ENCODE measurements at places on chromosomes 7 and 10.
A peak's percentile ranks its signal among the peaks of the same experiment; 100 is the strongest.

DNA sequence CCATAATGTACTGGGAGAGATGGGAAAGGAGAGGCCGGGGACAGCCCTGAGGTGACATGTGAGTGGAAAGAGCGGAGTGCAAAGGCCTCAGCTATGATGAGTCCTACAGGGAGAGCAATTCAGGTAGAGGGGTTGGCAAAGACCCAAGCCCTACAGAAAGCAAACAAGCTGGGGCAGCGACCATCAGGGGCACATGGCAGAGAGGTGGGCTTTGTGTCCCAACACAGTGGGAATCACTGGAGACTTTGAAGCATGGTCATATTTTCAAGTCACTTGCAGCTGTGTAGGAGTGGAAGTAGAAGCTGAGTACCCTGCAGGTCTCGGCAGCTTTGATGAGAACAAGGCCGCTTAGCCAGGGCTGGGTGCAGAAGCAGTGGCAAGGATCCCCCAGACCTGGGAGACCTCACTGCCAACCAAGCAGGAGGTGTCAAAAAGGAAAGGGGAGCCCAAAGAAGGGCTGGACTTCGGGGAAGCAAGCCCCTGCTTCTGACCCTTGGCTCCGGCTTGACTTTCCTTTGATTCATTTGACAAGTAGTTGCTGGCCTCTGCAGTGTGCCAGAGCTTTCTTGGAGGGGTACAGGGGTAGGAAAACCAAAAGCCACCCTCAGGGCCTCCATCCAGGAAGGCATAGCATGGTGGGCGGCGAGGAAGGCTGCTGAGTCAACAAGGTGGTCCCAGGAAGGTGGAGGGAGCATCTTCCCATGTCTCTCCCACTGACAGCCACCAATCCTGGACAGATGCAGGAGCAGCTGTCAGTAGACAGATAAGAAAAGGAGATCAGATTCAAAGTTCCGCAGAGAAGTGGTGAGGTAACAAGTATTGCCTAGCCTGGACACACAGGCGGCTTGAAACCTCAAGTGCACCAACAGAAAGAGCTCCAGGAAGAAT, 1.9 kb upstream of the PGAM2 start:
- peak; percentile 13 for DNase-seq

DNA sequence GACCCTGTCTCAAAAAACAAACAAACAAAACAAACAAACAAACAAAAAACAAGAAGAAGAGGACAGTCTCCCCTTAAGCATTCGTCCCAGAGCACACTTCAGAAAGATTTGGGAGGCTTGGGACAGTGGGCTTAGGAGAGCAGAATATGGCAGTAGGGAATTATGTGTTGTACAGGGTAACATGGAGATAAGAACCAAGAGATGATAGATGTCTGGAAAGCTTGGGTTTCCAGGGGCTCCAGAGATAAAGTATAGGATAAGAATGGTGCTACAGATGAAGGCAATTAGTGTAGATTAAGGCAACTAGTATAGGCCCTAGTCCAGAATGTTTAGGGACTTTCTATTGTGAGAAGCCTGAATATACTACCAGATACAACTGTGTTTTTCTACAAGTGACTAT, 934.9 kb upstream of the AUTS2 start:
- DNase-seq, result no peak

DNA sequence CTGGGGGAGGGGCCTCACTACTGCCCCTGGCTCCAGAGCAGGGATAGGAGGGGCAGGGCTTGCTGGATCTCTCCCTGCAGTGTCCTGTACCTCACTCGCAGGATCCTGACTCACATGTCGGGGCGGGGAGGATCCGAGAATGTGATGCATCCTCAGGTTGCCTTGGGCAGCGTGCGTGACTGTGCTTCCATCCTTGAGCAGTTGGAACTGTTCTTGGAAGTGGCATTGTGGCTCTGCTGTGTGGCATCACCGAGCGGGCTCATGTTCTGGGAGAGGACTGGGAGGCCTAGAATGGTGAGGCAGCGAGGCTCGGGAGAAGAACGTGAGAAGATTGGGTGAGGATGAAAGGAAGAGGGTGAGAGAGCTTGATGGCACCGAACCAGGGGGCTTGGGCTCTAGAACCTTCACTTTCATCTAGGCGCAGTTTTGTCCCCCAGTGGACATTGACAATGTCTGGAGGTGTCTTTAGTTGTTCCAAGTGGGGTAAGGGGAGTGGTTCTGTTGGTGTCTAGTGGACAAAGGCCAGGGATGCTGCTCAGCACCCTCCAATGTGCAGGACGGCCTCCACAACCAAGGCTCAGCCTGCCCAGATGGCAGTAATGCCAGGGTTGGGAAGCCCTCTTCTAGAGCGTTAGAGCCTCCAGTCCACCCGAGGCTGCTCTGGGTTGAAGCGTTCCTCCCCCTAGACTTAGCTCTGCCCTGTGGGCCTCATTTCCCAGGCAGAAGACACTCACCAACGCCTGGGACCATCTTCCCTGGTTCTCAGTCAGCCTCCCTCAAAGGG, 8.4 kb downstream of the RARRES2 start:
- no peak for DNase-seq

DNA sequence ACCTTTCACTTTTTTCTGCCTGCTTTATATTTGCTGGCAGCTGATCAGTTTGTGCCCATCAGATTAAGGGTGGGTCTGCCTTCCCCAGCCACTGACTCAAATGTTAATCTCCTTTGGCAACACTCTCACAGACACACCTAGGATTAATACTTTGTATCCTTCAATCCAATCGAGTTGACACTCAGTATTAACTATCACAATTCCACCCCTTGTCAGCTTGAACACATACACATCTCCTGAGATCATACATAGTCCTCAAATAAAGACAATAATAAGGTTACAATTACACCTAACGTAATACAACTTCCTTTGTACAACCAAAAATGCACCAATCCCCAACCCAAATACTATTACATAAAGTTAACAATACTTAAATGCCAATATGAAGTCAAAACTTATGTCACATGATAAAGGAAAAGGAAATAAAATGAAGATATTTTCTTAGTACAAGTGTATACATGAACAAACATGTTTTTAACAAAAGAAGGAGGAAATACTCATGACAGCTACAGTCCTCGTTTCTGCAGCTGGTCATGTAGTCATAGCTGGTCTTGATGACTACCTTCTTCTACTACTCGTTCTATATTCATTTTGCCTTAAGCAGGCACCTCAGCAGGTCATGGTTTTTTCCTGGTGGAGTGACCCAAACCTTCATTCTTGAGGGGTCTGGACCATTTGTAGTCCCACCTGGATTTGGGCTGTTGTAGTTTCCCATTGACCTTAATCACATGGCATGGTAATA, 96.7 kb upstream of the CABCOCO1 start:
- no peak for DNase-seq

- DNase-seq, result no peak
Measured at GRCh38 chr10:70496341-70497119, 18.0 kb downstream of the PALD1 start.

DNA sequence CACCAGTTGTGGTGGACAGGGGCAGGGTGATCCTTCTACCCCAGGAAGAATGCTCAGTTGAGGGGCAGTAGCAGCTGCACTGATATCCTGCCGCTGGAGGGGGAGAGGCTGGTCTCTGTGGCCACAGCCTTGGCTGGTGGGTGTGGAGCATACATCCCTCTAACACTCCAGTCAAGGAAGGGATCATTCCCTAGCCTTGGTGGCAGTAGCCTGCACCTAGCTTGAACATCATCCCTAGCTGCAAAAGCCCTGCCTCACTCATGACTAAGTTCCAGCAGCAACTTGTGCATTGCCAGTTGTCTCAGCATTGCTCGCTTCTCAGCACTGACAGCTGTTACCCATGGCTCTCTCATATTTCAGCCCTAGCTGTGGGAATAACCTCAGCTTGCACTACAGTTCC, 688.9 kb upstream of the POT1 start:
- no peak for DNase-seq

GRCh38 chr7:100706672-100707311, 871 bp downstream of the POP7 start:
- no peak for DNase-seq

DNA sequence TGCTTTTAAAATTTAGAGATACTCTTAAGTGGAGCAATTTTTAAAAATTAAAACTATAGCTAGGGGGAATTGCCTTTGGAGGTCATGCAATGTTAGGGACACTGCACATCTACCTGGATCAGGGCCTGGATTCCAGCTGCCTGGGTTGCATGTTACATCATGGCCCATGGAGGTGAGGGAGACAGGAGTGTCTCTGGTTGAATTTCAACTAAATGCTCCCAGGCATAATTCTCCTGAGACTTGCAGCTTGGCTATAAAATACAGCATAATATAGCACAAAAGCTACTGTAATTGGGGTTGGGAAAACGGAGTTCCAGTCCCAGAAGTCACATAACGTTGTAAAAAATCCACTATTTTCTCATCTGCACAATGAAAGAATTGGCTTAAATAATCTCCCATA, 782.5 kb downstream of the LRMDA start:
- no peak for DNase-seq

DNA sequence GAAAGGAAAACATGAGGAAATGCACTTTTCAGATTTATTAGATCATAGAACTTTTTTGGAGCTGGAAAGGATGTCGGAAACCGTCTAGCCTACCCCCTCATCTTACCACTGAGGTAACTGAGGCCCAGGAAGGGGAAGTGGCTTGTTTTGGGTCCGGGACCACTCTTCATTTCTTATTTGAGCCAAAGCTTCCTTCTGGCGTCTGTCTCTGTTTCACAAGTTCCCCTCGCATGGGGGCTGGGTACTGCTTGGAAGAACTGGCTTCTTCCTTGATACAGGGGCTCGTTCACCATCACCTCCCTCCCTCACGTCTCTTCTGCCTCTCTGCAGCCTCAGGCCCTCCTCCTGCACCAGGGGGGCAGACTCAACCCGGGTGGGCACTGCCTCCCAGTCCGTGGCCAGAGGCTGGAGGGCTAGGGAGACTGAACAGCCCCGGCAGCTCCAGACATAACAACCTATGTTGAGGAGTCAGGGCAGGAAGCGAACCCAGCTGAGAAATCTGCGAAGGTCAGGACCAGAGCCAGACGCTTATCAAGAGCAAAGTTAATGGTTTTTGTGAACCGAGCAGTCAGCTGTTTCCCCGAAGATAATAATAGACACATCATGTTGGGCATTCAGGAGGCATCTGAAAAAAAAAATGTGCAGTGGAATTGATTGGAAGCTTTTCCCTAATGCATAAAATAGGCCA, 12.9 kb downstream of the HTRA1 start:
- DNase-seq, result no peak

GRCh38 chr7:140611641-140612040, 29.0 kb downstream of the DENND2A start:
- DNase-seq, result no peak
